NB4 (cell line): ENCODE measurements at places on chromosomes 5 and 9.

- no peak for DNase-seq
Observed at GRCh38 chr5:129609710-129610109, 138.2 kb upstream of the MINAR2 start.

- no peak for DNase-seq
Observed at GRCh38 chr5:78060421-78060820, 234.1 kb downstream of the AP3B1 start.

GRCh38 chr5:77644371-77645157, 6.1 kb upstream of the OTP start:
- DNase-seq = peak; percentile 39

DNA sequence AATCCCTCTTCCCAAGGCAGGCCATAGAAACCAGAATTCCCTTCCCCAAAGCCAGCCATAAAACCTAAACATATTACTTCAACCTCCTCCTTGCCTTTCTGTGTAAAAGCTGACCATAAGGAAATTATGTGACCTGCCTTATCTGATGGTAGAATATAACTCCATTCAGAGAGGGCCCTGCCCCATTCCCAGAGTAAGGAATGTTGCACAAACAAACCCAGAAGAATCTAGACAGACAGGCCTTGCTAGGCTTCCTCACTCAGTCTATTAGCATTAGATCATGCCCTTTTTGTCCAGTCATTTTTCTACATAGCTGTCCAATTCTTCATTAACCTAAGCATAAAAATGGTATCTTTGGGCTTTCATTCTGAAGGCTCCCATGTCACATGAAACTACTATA, 17.8 kb upstream of the IFNB1 start:
- no peak for DNase-seq

DNA sequence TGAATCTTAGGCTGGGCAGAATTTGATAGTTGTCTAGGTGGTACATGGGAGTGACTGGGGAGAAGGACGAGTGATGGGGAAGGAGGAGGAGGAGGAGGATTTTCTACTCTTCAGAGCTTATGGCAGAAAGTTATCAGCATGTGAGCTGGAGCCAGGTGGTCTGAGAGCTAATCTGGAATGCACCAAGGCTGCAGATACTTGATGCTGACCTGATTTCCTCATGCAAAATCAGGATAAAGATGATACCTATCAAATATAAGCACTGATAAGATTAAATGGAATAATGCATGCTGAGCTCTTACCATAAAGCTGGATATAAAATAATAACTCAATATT, 250.4 kb downstream of the SEMA5A start:
- no peak for DNase-seq

DNA sequence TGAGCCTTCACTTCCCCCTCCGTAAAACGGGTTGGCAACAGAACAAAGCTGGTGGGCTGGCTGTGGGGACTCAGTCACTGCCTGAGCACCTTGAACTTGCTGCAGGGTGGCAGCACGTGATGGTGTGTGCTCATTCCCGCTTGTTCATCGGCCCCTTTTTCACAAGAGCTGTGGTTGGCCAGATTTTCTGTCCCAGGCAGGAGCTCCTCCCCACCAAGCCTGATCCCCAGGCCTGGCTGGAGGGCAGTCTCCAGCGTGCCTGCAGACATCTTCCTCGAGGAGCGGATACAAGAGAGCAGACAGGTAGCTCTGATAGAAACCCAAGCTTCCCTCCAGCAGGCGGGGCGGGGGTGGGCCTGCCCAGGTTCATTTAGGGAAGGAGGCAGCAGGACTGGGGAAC, 61.9 kb upstream of the ORM1 start:
- no peak for DNase-seq

- no peak for DNase-seq
Observed at GRCh38 chr5:169781420-169782345, 144.6 kb downstream of the DOCK2 start.

DNA sequence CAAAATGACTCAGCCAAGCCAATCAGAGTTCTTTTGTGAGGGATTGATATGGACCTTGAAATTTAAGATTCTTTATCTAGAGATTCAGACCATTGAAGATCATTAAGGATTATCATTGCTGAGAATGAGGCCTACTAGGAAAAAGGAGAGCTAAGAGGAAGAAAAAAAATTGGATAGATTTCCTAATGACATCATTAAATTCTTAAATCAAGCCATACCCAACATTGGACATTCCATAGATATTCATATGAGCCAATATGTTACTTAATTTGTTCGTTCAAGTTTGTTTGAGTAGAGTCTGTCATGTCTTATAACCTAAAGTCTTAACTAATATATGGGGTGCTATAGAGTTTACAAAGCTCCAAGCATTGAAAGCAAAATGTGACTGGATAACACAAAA, 727.9 kb upstream of the SEMA6A start:
- no peak for DNase-seq

DNA sequence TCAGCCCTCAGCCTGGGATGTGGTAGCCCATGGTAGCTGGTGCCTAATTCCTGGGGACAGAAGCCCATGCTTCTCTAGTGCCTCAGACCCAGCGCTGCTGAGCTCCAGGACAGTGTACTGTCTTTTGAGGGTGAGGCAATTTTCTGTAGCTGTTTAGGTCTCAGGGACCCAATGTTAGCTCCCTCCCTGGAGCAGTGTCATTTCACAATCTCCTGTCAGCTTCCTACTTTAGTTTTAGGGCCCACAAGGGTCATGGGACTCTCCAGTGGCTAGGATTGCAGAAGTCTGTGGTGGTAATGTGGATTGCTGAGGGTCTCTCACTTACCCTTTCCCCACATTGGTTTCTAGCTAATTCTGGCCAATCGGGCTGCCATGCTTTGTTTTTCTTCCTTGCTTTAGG, 67.7 kb upstream of the CCL21 start:
- peak; percentile 96 for DNase-seq

DNA sequence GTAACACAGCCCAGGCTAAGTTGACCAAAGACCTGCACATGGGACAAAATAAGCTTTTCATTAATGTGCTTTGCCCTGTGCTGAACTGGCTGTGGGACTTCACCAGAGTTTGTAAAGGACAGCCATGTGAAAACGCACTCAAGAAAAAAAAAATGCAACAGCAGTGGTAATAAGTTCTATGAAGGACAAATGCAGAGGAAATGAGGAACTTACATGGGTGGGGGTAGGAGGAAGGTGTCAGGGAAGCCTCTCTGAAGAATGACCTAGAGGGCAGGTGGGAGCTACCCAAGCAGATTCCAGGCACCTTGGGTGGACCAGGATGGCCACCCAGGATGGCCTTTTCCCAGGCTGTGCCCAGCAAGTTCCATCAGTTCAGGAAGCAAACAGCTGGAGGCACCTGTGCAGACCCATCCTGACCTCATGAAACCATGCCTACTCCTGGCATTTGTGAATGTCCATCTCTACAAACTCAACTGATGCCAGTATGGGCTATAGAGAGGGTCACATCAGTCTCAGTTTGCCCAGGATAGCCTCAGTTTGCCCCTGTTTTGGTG, 6.7 kb upstream of the PHF2 start:
- DNase-seq = peak; percentile 35

- DNase-seq = no peak
Observed at GRCh38 chr5:168693297-168693696, 114.1 kb upstream of the PANK3 start.

- DNase-seq = peak; percentile 76
Observed at GRCh38 chr5:151154931-151155774, 2.4 kb downstream of the ANXA6 start.

DNA sequence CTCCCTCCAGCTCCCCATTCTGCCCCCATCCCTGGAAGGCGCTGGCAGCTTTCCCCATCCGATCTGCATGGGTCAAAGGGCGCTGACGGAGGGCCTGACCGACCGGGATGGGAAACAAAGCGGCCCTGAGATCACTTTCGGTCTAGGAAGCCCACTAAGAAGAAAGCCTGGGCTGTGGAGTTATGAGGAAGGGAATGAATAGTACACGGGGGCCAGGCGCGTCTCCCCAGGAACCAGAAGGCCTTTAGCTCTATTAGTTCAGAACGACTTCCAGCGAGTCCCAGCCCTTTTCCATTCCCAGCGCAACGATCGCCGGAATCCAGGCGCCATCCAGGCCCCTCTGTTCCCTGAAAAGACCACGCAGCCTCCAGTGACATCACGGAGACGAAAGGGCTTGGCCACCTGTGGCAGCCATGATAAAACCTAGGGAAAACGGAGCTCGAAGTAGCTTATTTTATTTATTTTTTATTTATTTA, 70.1 kb upstream of the CCDC180 start:
- DNase-seq = no peak

DNA sequence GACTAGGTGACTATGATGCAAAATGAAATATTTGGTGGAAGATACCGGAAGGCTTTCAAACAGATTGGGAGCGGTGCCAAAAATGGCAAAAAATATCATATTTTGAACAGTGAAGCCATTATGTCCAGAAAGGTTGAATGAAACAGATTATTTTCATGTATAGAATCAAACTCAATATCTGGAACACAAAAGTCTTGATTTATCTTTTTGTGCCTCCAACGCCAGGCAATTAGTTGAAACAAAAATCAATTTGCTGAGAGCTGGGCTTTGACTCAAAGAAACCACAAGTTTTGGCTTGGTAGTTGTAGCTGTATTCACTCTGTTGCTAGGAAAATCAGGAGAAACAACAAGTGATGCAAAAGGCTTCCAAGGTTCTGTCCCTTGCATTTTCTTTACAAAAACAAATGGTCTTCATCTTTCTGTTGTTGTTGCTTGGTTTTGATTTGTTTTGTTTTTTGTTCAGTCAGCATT, 421.7 kb upstream of the TYRP1 start:
- no peak for DNase-seq

DNA sequence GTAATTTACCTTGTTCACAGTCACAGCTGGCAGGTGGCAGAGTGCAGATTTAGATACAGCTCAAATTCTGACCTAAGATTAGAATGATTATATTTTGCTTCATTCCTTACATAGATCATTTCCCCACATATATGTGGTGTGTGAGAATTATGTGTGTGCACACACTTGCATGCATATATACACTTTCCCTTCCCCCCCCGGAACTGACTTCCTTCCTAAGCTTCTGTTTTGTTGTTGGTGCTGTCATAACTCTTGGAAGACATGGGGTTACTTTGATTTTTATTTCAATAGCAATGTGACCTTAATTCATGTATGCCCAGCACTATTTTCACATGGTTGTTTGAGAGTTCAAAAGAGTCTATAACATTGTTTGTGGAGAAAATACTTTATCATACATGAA, 112.8 kb downstream of the CMYA5 start:
- DNase-seq = peak; percentile 15

- DNase-seq = no peak
Observed at GRCh38 chr5:54897001-54897400, 88.4 kb downstream of the ESM1 start.

GRCh38 chr9:136045595-136046553, 49.2 kb downstream of the NACC2 start:
- peak; percentile 99 for DNase-seq

DNA sequence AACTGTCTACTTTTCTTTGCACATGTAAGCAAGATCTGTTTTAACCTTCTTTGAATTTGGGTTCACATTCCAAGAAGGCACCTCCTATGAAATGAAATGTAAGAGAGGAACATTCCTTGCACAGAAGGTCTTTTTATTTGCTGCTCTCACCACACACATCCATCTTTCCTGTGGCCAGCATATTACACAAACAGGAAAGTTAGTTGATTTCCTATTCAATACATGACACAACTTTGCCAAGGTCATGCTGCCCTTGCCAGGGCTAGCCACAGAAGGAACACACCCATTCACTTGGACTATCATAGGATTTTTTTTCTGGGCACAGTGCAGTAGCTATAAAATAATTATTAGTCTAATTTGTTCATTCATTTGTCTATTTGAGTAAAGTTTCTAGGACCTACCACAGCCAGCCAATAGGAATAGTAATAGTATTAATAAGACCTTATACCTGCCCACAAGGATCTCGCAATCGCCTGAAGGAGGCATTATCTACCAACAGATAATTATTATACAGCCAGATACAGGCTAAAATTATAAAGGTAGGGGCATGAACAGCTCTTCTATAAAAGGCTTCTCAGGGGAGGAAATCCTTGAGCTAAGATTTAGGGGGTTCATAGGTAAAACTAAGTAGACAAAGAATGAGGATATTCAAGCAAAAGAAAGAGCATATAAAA, 78.1 kb upstream of the NREP start:
- no peak for DNase-seq

- DNase-seq = no peak
Observed at GRCh38 chr5:39131210-39132127, 57.3 kb upstream of the RICTOR start.

DNA sequence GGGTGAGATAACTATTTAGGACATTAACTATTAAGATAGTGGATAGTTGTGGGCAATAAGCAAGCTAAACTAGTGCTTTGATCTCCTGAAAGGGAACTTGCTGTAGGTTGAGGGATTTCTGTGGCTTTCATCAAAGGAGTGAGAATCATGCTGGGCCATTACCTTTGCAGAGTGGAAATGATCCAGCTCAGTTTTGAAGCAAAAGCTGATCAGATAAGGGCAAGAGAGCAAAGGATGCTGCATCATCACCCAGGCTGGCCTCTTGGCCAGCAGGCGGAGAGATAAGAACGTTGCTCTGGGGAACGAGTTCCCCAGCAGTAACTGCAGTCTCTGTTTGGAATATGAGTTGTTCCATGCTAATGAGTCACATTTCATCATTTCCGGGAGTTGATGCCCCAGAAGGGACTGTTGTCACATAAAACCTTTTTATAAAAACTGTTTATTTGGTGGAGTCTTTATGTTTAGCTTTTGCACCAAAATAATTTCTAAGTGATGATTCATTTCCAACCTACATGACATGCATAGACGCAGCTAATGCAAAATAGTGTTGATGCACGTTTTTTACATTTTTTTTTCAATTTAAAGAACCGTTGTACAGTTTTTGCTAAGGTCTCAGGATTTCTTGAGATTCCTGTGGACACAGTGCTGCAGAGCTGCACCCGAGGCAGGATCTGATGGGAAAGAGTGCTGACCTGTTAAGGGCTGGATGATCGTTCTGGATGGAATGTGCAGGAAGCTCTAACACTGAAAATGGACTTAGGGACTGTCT, 99.3 kb downstream of the ACTBL2 start:
- DNase-seq = peak; percentile 80

- no peak for DNase-seq
Observed at GRCh38 chr5:111598996-111599395, 86.7 kb upstream of the STARD4 start.

GRCh38 chr5:173396311-173396993, 68.2 kb upstream of the STC2 start:
- peak; percentile 33 for DNase-seq

GRCh38 chr5:85357309-85357708, 972.6 kb upstream of the EDIL3 start:
- DNase-seq = no peak

DNA sequence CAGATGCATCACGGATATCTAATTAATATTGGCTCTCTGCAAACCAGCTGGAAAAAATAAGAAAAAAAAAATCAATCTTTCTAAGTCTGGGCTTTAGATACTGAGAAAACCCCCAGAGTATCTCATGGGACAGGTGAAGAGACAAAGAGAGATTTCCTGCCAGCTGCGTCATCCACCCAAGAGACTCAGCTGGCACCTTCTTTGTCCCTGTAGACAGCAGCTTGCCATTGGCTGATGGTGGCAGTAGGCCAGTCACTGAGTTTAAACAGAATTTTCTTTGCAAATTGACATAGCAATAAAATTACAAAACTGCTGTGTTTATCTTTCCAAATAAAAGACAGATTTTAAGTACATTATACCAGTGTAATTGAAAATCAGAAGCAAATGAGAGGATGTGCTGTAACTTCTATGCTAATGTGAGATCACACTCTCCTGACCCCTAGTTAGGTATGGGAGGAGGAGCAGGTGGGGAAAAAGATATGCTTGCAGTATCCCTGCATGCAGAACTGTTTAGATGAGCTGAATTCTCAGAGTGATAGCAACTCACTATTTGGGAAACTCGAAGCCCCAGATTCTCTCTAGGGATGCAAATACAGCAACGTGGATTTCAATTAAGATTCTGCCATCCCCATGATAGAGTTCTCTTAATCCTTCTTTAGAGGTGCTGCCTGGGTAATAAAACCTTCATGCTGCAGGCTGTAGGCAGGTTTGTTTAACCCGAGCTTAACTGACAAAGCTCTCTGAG, 72.2 kb downstream of the NMUR2 start:
- no peak for DNase-seq
